ENCODE measurements at places on chromosomes 5 and 9.

DNA sequence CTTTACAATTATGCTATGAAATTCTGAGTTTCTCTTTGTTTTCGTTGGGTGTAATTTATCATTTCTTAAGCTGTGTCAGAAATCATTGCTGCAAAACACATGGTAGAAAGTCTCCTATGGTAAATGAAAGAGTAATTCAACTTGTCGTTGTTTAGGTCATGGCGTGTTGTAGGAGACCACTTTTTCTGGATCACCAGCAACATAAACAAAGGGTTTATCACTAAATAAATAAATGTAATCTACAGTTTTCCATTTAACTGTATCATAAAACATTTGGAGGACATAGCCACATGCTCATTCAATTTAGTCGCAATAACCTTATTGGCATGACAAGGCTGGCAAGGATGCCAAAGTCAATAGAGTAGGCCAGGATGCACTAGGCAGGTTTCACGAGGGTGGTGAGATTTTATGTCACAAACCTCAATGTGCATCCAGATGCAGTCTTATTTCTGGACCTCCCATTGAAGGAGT, 154.4 kb upstream of the ERCC6L2 start:
- DNase-seq: no peak

DNA sequence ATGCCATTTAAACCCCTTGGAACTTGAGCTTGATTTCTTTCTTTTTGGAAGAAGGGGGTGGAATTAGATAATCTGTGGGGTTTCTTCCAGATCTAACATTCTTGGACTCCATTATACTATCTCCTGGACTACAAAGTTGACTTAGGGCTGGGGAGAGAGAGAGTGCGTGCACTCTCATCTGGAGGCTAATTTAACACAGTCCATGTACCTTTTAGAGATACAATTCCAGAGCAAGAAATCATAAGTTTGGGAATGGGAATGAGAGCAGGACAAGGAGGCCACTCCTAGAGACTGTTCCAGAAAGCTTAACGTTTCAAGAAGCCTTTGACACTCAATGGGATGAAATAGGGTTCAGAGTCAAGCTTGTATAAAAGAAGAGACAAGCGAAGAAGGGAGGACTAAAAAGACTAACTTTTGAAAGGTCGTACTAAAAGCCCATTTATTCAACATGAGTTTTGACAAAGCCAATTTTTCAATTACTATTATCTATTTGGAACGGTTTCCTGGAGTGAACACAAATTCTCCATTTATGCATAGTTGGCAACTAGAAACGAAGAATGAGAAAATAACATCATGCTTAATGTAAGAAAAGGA, 83.4 kb downstream of the ACTL7B start:
- no peak for DNase-seq

DNA sequence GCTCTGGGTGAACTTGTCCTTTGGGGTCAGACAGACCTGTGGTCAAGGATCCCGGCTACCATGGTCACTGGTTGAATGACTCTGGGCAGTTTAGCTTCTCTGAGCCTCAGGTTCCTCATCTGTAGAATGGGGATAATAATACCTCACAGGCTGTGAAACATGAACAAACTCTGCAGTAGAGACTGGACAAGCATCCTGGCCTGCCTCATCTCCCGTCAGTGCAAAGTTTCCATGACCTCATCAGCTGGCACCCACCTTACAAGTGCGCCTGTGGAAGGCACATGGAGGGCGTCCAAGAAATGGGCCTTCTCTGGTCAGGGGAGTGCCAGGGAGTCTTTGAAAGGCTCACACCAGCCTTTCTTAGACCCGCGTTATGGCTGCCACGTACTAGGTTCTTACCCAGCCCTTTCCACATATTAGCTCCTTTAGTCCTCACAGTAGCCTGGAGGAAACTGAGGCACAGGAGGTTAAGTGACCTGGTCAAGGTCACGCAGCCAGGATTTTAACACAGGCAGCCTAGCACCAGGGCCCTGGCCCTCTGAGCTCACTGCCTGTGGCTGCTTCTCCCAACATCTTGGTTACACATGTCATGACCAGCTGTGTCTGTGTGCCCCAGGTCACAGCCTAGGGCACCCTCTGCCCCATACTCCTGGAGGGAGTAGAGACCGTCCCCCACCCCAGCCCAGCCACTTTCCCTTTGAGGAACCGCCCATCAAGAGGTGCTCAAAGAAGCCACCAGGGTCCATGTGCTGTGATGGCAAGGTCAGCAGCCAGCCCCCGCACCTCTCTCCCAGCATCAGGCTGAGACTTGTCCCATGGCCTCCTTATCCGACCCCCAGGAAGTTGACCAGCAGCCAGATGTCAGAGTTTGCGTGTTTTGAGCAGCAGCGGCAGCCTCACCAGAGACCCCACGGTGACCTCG, 39.4 kb upstream of the RPL26L1 start:
- DNase-seq: no peak

DNA sequence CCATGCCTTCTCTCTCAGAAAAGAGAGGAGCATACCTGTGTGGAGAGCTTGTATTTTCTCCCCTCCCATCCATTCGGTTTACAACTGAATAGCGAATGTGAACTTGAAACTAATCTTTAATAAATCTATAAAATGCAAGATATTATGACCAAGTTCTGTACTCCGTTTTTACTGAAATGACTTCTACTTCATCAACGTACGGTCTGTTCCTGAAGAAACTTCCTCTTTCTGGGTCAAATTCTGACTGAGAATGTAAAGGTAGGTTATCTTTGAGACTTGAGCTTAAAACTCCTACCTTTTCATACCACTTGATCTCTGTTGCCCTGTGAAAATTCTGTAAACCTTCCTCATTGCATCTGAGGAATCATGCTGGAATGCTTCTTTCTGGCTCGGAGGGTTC, 4.2 kb upstream of the CTNNAL1 start:
- DNase-seq: no peak

GRCh38 chr9:35732800-35733541, 505 bp downstream of the CREB3 start:
- DNase-seq: no peak

DNA sequence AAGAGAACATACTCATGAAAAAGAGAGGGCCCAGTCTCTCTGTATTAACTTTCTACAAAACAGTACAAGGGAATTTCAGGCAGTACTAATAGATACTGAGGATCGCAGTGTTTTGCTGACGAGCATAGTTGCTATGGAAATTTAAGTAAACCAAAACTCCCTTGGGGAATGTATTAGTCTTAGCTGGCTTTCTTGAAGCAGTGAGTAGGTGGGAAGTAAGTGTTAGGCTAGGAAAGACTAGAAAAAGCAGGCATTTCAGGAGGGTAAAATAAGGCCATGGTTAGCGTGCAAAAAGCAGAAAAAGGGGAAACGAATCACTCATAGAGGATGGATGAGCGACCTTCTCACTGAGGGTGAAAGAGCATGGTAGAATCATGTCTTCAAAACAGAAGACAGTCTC, 84.3 kb upstream of the ACTBL2 start:
- DNase-seq: no peak

DNA sequence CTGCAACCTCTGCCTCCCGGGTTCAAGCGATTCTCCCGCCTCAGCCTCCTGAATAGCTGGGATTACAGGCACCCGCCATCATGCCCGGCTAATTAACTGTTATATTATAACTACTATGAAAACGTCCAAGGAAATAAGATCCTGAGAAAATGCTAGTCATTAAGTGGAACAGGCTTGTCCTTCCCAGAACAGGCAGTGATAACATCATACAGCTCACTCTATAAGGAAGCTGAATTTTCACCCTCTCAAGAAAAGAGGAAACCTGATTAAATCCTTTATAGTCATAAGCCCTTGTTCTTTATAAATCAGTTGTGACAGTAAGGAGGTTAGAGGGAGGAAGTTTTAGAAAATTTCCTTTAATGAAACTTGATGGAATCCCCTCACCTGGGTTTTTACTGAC, 163.9 kb upstream of the CLINT1 start:
- DNase-seq: no peak

DNA sequence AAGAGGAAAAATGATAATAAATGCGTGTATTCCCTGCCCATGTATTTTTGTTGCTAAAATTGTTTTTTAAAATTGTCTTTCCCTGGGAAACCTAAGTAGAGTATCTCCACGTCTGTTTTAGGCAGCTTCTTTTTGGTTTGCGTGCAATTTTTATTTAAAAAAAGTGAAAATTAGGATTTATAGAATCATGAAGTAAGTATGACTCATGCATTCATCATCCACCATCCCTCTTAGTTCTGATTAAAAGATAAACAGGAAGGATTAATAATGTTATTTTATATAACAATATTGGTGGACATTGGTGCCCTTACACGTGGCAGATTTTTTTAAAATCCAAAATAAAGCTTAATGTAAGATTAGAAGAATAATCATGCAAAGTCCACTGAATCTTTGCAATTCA, 358.7 kb downstream of the MED10 start:
- no peak for DNase-seq

- peak; percentile 44 for DNase-seq
These were observed 232.8 kb downstream of the DOCK8 start for GRCh38 chr9:447230-448025.

DNA sequence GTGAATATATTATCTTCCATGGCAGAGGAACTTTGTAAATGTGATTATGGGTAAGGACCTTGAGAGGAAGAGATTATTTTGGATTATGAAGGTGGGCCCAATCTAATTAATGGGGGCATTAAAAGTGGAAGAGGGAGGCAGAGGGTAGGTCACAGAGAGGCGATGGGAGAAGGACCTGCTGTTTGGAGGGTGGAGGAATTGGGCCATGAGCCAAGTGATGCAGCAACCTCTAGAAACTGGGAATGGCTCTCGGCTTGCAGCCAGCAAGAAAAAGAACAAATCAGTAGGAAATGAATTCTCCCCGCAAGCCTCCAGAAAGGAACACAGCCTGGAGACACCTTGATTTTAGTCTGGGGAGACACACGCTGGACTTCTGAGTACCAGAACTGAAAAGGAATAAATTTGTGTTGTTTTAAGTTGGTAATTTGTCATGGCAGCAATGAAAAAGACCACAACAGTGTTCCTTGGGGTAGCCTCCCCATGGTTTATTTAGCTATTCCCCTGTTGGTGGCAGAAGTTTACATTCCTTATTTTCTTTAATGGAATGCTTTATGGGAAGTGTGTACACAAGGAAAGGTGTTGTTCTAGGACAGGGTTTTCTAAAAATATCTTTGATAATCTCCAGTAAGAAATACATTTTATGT, 103.6 kb downstream of the HSPA4 start:
- no peak for DNase-seq

DNA sequence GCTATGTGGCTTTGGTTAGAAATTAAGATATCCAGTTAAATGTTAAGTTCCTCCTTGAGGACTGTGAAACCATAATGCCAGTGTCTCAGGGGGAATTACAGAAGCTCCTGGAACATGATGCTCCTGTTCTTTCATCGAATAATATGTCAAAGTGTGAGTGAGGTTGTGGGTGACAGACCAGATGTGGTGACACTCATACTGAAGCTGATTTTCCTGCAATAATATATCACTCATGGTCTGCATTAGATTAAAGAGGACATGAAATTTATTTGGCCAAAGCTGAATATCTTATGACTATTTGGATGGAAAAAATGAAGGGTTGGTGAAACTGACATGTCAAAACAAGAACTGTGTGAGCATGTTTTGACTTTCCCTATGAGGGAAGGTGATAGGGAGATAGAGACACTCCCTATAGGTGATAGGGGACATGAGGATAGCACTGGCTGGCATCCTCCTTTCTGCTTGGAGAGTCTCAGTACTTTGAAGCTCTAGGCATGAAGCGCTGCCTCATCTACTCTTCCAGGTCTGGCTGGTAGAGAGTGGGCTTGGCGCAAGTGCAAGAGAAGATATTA, 173.5 kb downstream of the ARHGEF28 start:
- no peak for DNase-seq

GRCh38 chr5:158499075-158499891, 600.4 kb downstream of the EBF1 start:
- DNase-seq: no peak

DNA sequence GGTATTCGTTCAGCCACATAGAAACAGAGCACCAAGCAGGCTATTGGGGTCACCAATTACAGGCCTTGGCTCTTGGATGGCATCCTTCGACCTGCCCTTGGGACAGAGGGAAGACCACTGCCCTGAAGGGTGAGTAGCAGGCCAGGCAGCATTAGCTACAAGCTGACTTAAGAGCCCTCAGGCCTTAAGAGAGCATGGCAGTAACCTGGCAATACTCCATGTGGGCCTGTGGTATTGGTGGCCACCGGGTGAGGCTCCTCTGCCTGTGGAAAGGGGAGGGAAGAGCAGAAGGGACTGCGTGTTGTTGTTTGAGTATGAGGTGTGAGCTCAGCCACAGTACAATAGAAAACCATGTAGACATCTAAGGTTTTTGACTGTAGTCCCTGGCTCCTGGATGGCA, 170.6 kb downstream of the MCTP1 start:
- no peak for DNase-seq

- no peak for DNase-seq
These were observed 167.0 kb upstream of the FBXL17 start for GRCh38 chr5:108548684-108549596.

- DNase-seq: no peak
These were observed 77.1 kb downstream of the C9orf152 start for GRCh38 chr9:110130791-110131416.

GRCh38 chr5:112643339-112643971, 94.2 kb upstream of the APC start:
- no peak for DNase-seq

- no peak for DNase-seq
These were observed 62.3 kb downstream of the LPAR1 start for GRCh38 chr9:110975969-110976368.

GRCh38 chr5:156912869-156913268, 50.2 kb downstream of the TIMD4 start:
- DNase-seq: no peak

GRCh38 chr9:69463497-69464068, 138.6 kb downstream of the ENTREP1 start:
- no peak for DNase-seq

- DNase-seq: no peak
These were observed 9.1 kb downstream of the TYRP1 start for GRCh38 chr9:12702160-12702758.

GRCh38 chr5:15798006-15798405, 298.0 kb downstream of the FBXL7 start:
- no peak for DNase-seq

GRCh38 chr9:87107072-87107471, 159.8 kb upstream of the GAS1 start:
- no peak for DNase-seq
